SIG-M5 (cell line): ENCODE measurements at places on chromosomes 11 and 22.

- no peak for DNase-seq
Measured at GRCh38 chr11:27285761-27286160, 77.3 kb downstream of the CCDC34 start.

- DNase-seq = no peak
Measured at GRCh38 chr11:95104856-95105255, 15.2 kb downstream of the ENDOD1 start.

- DNase-seq = no peak
Measured at GRCh38 chr22:24423519-24424000, 3.8 kb upstream of the ADORA2A start.

DNA sequence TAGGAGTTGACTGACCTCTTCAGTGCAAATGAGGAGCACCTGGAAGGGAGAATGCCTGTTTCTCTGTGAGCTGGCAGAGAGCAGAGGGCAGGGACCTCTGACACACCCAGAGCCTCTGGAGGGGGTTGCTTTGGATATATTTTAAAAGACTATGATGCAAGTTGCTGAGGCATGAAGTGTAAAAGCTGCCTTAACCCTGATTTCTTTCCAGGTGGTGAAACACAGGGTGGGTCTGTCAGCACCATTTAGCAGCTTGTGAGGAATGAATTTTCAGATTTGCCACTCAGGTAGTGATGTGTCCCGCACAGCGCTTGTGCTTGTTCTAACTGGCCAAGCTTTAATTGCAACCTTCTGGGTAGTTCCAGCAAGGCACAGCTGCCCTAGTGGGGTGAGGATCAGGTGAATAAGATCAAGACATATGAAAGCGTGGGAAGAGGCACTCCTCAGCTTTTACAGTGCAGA is 90.2 kb downstream of the SWAP70 start:
- DNase-seq = no peak

DNA sequence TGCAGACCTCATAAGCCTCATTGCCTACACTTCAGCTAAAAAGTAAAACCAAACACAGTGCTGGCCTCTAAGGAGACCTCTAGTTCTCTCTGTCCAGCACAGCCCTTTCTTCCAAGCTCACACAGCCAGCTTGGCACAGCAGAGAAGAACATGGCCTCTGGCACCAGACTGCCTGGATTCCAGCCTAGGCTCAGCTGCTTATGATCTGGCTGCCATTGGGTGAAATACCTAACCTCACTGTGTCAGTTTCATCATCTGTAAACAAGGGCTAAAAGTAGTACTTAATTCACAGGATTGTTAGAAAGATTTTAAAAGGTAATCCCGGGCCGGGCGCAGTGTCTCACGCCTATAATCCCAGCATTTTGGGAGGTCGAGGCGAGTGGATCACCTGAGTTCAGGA is 9.9 kb upstream of the ACER3 start:
- DNase-seq = no peak
